ENCODE measurements at places on chromosomes 11 and 22.

GRCh38 chr22:17087498-17088131 is 2.8 kb downstream of the IL17RA start:
- DNase-seq: peak; percentile 49

DNA sequence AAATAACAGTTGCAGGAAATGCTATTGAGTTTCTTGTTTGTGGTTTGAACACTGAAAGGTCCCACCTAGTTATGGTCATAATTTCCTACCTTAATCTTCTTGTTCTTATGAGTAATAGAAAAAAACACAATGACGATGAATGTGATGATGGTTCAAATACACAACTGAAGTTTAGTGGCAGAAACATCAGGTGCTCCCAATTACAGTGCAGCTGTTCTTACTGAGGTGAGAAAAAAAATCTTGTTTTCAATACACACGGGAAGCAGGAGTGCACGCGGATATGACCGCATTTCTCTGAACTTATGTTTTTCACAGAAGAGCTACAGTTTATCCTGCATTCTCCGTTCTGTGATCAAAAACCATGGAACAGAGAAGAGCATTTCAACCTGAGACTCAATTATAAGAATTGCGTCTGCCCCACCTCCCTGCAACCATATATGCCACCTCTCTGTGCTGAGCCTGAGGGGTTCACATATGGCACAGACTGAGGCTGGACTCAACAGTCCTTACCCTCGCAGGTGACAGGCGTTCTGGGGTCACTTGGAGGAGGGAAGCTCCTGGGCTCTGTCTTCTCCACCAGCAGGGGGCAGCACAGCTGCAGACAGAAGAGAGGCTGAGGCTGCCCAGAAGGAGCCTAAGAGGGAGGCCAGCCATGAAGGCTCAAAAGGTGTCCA is 99.7 kb upstream of the IGLL5 start:
- peak; percentile 41 for DNase-seq

DNA sequence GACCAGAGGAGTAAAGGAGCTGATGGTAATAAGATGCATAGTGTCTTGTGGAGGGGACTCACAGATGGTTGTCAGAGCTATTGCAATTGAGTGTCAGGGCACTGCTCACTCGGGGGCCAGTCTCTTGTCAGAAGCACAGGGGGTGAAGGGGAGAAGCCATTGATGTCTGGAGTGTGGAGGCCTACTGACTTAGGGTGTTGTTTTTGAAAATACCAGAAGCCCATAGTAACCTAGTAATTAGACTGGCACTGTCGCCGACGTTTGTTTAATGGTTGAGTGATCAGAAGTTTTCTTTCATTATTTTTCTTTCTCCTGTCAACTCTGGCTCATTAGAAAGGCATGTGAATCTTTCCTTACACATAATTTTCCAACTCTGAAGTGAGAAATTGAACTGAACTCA is 151.6 kb upstream of the TENM4 start:
- no peak for DNase-seq

GRCh38 chr11:107583629-107584195 is 7.2 kb upstream of the ELMOD1 start:
- DNase-seq: no peak

GRCh38 chr11:19087658-19088057 is 27.1 kb upstream of the MRGPRX2 start:
- no peak for DNase-seq

GRCh38 chr11:46616551-46617133 is 385 bp downstream of the HARBI1 start:
- DNase-seq: no peak

GRCh38 chr22:41057076-41057475 is 35.3 kb upstream of the EP300 start:
- no peak for DNase-seq

GRCh38 chr11:19284881-19285280 is 44.1 kb upstream of the E2F8 start:
- DNase-seq: no peak

- DNase-seq: no peak
Observed at GRCh38 chr11:45275828-45276227, 10.3 kb downstream of the SYT13 start.

DNA sequence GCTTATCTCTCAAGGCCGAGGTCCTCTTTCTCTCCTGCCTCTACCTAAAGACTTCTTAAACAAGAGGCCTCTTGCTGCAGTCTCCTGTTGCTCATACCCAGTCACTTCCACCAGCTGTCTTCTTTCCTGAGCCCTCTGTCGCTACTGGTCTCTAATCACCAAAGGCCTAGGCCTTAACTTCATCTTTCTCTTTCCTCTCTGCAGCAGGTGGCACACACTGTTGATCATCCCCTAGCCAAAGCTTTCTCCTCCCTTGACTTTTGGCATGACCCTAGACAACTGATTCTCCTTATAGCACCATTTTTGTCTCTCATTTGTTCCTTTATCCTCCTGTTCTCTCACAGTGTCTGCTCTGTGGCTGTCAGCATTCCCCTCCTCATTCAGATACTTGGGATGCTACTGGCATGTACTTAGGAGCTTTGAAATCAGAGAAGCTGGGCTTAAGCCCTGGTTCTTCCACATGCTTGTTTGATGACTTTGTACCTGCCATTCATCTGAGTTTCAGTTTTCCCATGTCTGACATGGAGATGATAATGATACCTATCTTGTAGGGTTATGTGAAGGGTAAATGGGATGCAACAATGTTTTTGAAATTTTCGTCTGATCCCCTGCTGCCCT is 22.4 kb downstream of the ENDOD1 start:
- no peak for DNase-seq

GRCh38 chr11:62153617-62154016 is 29.8 kb downstream of the INCENP start:
- no peak for DNase-seq

DNA sequence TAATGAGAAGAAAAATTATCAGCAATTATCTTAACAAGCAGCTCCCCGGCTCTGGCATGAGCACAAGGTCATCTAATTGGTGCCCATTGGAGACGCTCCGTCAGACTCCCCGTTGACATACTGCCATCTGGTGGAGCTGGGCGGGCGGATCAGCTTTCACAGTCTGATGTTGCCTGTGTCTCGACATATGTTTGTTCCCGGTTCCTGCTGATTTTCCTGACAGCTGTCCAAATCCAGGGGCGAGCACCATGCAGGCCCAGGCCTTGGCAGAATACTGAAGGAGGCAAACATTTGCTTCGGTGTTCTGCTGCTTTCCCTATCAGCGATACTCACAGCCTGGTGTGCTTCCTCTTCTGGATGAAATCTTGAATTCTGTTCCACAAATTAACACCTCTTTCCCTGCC is 43.8 kb upstream of the BARX2 start:
- peak; percentile 29 for DNase-seq

DNA sequence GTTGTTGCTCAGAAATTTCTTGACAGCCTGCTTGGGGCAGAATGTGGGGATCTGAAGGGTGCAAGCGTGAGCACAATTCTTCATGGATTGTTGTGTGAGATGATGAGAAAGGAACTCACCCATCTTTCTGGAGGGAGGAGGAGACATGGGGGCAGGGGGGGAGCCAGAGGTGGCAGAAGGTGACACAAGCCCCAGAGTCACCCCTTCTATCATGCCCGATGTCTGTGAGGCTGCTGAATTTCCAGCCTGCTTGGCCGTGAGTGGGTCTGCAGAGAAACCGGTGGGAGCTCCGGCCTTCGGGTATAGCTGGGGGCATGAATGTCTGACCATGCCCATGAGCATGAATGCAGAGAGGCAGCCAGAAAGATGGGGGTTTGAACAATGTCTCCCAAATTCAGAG is 870.7 kb downstream of the TBC1D22A start:
- no peak for DNase-seq

- DNase-seq: no peak
Observed at GRCh38 chr11:45907911-45908370, 870 bp upstream of the FREY1 start.
